Transverse colon (tissue), 4 donors: ENCODE measurements at places on chromosomes 2 and 18. TPM values are rescaled to one million over a fixed set of nuclear protein-coding genes. Genes with fewer than 3 reads are reported as not detected.

Gene USP37
- total RNA-seq: 1.4 TPM

Gene PMAIP1
- 3.5 TPM for total RNA-seq

- no peaks in the 10 kb centered on the region for H3K36me3 ChIP-seq
- H3K27me3 ChIP-seq: no peaks in the 10 kb centered on the region
- H3K4me3 ChIP-seq: no peak overlapping the region
- DNase-seq: no peak
Measured at GRCh38 chr2:153299809-153300208, 178.8 kb downstream of the RPRM start.

DNA sequence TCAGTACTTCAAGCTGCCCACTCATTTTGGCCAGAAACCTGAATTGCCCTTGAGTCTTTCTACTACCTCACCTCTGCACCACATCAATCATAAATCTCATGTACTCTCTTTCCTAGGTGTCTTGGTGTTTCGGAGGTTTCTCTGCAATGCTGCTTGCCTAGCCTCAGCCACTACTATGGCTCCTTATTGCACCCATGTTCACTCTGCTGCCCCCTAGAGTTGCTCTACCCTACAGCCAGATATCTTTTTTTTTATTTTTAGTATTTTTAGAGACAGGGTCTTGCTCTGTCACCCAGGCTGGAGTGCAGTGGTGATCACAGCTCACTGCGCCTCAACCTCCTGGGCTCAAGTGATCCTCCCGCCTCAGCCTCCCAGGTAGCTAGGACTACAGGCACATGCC lies 413.0 kb downstream of the PTPRM start:
- H3K36me3 ChIP-seq: no peaks in the 10 kb centered on the region
- no peak overlapping the region for H3K4me3 ChIP-seq
- DNase-seq: no peak
- no peak overlapping the region for H3K27ac ChIP-seq
- H3K4me1 ChIP-seq: no peaks in the 10 kb centered on the region
- H3K27me3 ChIP-seq: no peaks in the 10 kb centered on the region

DNA sequence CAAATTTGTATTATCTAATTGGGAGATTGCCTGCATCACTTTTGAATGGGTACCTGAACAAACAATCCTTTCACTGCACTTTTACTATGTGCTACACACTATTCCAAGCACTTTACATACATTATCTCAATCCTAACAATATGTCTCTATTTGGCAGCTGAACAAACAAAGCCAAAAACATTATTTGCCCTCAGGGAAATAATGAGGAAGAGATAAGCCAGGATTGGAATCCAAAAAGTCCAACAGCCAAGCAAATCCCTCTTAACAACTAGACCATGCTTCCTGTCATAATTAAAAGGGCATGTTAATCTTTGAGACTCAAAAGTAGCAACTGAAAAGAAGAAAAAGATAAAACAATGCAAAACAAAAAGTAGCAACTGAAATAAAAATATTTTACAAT lies 32.1 kb downstream of the RPRD1A start:
- no peaks in the 10 kb centered on the region for H3K36me3 ChIP-seq
- no peak overlapping the region for H3K27ac ChIP-seq
- no peak for DNase-seq
- H3K4me3 ChIP-seq: no peak overlapping the region

DNA sequence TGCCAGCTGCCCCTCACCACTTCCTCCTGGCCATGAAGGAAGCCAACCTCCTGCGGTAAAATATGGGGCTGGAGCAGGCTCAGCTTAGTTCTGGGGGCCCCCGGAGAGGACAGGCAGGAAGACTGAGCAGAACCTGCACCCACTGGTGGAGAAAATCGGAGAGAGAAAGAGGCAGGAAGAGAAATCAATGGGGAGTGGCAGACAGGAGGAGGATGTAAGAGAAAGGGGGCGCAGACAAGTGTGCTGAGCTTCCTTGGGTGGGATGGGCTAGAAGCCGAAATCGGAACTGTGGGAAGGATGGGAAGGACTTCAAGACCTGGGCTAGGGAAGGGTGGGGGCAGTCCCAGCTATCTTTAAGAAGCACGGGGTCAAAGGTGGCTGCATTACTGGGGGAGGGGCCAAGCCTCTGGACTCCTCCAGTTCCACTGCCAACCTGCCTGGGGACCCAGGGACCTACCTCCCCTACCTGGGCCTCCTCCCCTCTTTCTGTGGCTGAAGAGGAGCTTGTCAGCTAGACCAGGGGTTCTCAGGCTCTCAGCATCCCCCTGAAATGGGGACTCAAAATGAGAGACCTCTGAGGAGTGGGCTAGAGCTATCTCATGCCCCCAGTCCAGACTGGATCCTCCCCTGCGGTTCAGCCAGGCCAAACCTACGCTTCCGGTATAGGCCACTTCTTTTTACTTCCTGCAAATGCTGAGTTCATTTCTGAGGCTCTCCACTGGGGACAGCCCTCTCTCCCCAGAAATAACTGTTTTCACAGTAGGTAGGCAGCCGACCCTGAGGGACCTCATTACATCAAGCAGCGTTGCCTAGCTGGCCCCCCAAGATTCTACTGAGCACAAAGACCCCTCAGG lies 33.6 kb upstream of the B3GNT7 start:
- H3K36me3 ChIP-seq: no peaks in the 10 kb centered on the region
- H3K27ac ChIP-seq: peak overlapping the region; percentile 29
- H3K27me3 ChIP-seq: no peaks in the 10 kb centered on the region

Gene DTNA
- 74.4 TPM for total RNA-seq

Gene OR6B2
- not detected for total RNA-seq

DNA sequence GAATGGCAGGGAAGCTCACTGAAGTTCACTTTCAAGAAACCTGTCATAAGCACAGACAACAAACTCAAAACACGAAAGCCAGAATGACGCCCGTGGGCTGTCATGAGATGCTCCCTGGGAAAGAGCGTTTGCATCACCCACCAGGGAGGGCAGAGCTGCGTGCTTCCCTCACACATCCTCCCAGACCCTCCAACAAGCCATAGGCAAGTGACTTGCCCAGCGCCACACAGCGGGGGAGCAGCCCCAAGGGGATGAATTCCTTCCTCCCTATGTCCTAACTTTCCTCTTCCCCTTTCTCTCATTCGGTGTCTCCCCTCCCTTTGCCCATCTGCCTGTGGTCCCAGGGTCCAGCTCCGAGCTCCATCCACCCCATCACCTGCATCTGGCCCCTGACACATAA lies 10.7 kb downstream of the BIN1 start:
- no peaks in the 10 kb centered on the region for H3K27me3 ChIP-seq
- no peaks in the 10 kb centered on the region for H3K36me3 ChIP-seq
- H3K4me1 ChIP-seq: peaks cover 63% of the 10 kb centered on the region
- no peak for DNase-seq
- H3K4me3 ChIP-seq: no peak overlapping the region

GRCh38 chr2:206084439-206084869 lies 1.5 kb downstream of the INO80D start:
- H3K36me3 ChIP-seq: no peaks in the 10 kb centered on the region
- peak overlapping the region; percentile 85 for H3K4me3 ChIP-seq
- H3K4me1 ChIP-seq: peaks cover 15% of the 10 kb centered on the region

Gene CAVIN2
- 24.0 TPM for total RNA-seq

DNA sequence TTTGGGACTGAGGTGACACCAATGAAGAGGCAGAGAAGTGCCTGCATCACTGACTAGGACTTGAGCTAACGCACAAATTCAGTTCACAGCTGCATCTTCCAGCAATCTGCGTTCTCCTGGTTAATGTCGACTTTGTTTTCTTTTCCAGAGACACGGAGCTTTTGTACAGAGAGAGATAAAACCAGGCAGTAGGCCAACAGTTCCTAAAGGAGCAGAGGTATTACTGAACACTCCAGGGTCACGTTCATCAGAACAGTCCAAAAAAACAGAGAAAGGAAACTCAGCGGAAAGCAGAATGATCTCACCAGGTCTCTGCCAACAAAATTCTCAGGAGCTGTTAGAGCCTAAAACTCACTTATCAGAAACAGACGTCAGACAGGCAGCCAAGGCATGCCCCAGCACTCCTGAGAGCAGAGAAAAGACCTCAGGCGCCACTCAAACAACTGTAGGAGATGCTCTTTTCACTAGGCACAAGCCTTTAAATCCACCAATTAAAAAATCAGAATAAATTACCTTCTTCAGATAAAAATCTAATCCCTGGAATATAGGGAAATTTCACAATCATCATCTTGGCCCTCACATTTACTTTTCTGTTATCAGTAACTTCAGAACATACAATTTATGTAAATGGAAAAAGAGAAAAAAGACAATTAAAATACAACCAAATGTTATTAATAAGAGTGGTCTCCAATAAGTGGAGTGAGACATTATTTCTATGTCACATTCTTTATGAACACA lies 95.9 kb upstream of the SPTBN1 start:
- no peak for DNase-seq
- H3K27ac ChIP-seq: peak overlapping the region; percentile 6
- H3K4me3 ChIP-seq: no peak overlapping the region
- H3K4me1 ChIP-seq: no peaks in the 10 kb centered on the region
- H3K27me3 ChIP-seq: no peaks in the 10 kb centered on the region

Gene ABCG5
- total RNA-seq: not detected

DNA sequence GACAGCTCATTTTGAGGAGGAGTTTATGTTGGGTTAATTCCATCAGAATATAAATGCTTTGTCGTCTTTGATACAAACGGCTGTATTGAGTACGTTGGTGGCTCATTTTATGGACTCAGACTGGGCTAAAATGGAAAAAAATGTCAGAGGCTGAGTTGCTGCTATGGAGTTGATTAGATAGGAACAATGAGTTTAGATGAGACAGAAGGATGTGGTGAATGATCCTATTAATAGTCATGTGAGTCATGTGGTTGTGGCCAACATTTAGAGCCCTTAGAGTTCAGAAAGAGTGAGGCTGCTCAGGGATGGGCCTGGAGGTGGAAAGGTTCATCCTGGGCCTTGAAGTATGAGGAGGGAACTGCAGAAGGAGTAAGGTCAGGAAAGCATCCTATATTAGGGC lies 434.2 kb downstream of the MEIS1 start:
- no peak overlapping the region for H3K4me3 ChIP-seq
- no peaks in the 10 kb centered on the region for H3K27me3 ChIP-seq
- no peaks in the 10 kb centered on the region for H3K4me1 ChIP-seq

- H3K36me3 ChIP-seq: no peaks in the 10 kb centered on the region
- H3K27me3 ChIP-seq: no peaks in the 10 kb centered on the region
- no peak for DNase-seq
- H3K4me3 ChIP-seq: no peak overlapping the region
- peak overlapping the region; percentile 80 for H3K27ac ChIP-seq
- peaks cover 21% of the 10 kb centered on the region for H3K4me1 ChIP-seq
Measured at GRCh38 chr2:43423941-43424261, 171.9 kb downstream of the THADA start.

Gene MAP2
- 6.4 TPM for total RNA-seq

DNA sequence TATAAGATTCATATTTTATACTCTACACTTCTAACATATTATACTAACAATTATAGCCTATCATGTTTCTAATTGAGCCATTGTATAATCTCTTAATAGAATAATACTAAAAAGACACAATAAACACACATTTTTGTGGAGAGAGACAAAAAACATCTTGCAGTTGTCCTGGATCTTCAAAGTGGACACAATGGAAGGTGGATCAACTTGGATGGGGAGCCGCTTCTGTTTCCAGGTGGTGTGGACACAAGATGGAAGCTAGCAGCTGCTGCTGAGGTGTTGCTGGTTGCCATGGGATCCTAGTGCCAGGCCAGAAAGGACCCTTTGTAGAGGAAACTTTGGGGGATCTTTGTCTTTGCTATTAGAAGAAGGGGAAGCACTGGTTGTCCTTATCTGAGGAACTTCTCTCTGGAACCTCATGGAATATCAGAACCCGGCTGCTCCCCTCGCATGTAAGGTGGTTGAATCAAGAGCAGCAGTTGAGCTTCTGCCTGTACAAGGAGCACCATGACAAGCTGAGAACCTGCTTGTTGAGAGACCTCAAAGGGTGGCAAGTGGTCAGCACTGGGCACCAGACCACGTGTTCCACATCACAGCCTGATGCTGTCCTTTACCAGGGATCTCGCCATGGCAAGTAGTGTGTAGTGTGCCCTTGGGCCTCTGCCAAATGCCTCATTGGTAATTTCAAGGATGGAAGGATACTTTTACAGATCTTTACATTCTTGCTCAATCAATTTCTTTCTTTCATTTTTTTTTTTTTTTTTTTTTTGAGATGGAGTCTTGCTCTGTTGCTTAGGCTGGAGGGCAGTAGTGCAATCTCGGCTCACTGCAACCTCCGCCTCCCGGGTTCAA lies 232.2 kb downstream of the MYCN start:
- DNase-seq: no peak
- H3K27me3 ChIP-seq: no peaks in the 10 kb centered on the region
- no peak overlapping the region for H3K4me3 ChIP-seq
- H3K36me3 ChIP-seq: no peaks in the 10 kb centered on the region

Gene HOXD13
- not detected for total RNA-seq

- no peaks in the 10 kb centered on the region for H3K27me3 ChIP-seq
- no peaks in the 10 kb centered on the region for H3K4me1 ChIP-seq
- no peak overlapping the region for H3K27ac ChIP-seq
- H3K36me3 ChIP-seq: no peaks in the 10 kb centered on the region
Measured at GRCh38 chr2:4765787-4766530, 926.2 kb upstream of the SOX11 start.

Gene REG3G
- not detected for total RNA-seq

Gene TMEM247
- total RNA-seq: not detected

GRCh38 chr2:112924360-112924759 lies 13.4 kb downstream of the IL37 start:
- H3K4me1 ChIP-seq: peaks cover 12% of the 10 kb centered on the region
- H3K36me3 ChIP-seq: no peaks in the 10 kb centered on the region
- peak overlapping the region; percentile 79 for H3K27ac ChIP-seq
- no peak for DNase-seq
- H3K4me3 ChIP-seq: no peak overlapping the region

- no peak overlapping the region for H3K27ac ChIP-seq
- H3K36me3 ChIP-seq: no peaks in the 10 kb centered on the region
- no peak for DNase-seq
- H3K4me3 ChIP-seq: no peak overlapping the region
- H3K4me1 ChIP-seq: no peaks in the 10 kb centered on the region
- H3K27me3 ChIP-seq: no peaks in the 10 kb centered on the region
Measured at GRCh38 chr2:136844546-136844945, 79.2 kb downstream of the THSD7B start.

- no peaks in the 10 kb centered on the region for H3K36me3 ChIP-seq
- no peak overlapping the region for H3K4me3 ChIP-seq
- no peaks in the 10 kb centered on the region for H3K27me3 ChIP-seq
- H3K4me1 ChIP-seq: peaks cover 5% of the 10 kb centered on the region
Measured at GRCh38 chr2:218807626-218808025, 24.0 kb downstream of the PRKAG3 start.

DNA sequence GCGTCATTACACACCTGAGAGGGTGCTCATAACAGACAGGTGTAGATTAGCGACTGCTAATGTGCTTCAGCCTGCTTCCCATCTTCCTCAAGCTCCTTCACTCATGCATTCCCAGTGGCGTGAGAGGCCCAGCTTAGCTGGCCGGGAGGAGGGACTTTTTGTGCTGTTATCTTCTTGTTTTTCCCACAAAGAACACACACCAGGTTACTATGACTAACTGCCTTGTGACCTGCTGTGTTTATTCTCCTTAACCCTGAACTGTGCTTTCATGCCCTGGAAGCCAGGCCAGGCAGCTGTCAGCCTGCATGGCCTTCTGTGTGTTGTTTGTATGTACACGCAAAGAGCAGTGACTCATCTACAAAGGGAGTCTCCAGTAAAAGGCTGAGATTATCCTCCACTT lies 143.8 kb downstream of the PIEZO2 start:
- no peaks in the 10 kb centered on the region for H3K27me3 ChIP-seq
- DNase-seq: peak; percentile 16
- no peaks in the 10 kb centered on the region for H3K4me1 ChIP-seq
- no peaks in the 10 kb centered on the region for H3K36me3 ChIP-seq
